ENCODE measurements at places on chromosomes 7 and 10.

DNA sequence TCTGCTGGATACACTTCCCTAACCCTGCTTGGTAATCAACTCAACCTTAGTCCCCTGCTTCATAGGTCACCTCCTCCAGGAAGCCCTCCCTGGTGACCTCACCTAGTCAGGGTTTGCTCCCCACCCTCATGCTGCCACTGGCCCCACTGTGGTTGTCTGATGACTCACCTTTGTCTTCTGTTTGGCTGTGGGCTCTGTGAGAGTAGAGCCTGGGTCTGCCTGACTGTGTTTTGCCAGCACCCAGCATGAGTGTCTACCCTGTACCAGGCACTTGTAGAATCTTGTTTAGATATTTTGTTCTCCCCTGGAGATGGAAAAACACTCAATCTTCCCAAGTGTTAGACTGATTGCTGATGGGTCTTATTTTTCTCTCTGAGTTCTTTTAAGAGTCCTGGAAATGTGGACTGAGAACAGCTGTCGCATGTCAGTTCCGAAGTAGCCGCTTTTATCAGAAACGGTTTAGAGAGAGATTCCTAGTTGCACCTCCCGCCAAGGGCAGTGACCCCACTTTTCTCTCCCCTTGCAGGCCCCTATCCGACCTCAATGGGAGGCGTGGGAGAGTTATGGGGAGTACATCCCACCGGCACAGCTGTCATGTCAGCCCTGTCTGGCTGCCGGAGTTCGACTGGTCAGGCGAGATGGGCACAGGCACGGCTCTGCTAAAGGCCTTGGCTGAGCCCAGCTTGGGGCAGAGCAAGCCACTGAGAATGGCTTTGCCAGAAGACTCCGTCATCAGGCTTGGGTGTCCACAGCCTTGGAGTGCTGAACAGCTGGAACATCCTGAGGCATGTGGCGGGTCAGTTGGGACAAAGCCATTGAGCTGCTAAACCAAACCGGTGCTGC, 134.3 kb downstream of the GRK5 start:
- DNase-seq, result peak; percentile 39

DNA sequence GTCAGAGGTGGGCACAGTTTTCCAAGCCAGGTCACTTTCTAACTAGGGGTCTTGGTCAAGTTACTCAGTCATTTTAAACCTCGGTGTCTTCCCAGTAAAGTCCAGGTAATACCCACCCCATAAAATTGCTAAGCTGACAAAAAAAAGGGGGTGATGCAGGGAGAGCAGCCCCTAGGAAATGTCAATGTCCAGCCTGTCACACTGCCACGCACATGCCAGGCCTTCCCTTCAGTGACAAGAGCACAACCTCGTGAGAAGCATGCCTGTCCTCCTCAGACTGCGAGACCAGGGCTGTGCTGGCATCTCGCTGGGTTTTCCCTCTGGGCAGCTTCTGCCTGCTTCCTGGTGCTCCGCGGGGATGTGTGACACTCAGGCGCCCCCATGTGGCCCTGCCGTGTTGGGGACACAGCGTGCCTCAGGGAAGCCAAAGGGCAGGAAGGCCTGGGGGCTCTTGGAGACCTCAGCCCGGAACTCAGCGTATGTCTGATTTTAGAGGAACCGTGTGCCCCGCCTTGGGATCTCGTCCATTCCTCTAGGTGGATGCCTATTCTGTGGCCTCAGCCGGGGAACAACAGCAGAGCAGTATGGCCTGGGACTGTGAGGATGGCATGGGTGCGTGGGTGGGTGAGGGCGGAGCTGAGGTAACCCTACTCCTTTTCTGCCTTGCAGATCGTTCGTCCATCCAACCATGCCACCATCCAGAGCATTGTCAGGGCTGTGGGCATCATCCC, 10.2 kb upstream of the GDF2 start:
- peak; percentile 80 for DNase-seq

DNA sequence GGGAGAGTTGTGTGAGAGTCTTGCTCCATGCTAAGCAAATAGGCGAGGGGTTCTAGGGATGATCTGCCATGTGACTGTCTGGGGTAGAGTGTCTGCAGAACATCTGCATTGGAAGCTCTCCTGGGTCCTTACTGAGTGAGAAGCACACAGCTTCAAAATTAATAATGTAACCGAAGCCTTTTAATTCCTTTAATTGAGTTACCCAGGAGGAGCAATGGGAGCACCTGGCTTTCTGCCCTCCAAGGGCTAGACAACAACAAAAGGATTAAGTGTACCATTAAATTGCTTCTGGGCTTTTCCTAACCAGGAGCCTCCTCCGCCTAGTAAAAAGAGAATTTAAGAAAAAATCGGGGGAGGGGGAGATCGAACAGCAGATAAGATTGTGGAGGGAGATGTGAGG, 102.0 kb upstream of the TBX20 start:
- no peak for DNase-seq

GRCh38 chr10:94122211-94122610, 128.5 kb downstream of the PLCE1 start:
- no peak for DNase-seq

Data from activated T-cell treated with anti-CD3 and anti-CD28 coated beads for 48 hours (primary cell).